ENCODE measurements at places on chromosomes 7 and 10.

DNA sequence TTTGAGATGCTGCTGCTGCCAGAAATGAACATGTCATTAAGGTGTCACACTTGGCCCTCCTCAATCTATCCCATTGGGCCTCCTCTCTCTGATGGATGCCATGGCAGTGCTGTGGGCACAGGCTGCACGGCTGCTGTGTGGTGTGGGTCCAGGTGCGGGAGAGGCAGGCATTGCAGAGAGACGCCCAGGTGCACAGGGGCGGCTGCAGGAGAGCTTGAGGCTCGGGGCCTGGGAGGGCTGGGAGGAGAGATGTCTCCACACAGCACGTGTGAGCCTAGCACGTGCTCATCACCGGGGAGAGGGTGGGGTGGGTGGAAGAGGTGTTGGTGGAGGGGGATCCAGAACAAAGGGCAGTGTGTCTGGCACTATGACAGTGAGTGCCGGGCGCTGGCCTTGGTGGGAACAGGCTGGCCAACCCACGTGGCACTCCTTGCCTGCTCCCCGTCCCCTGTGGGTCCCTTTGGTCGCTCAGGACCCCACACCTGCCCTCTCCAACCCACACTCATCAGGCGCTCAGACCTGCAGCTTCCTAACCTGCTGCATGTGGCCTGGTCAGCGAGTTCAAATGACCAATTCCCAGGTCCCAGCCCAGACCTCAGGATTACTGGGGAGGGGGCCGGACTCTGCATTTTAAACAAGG, 39.9 kb upstream of the BNIP3 start:
- no peak for DNase-seq

- no peak for DNase-seq
Observed at GRCh38 chr10:38054361-38054797, 39.8 kb upstream of the ZNF37A start.

DNA sequence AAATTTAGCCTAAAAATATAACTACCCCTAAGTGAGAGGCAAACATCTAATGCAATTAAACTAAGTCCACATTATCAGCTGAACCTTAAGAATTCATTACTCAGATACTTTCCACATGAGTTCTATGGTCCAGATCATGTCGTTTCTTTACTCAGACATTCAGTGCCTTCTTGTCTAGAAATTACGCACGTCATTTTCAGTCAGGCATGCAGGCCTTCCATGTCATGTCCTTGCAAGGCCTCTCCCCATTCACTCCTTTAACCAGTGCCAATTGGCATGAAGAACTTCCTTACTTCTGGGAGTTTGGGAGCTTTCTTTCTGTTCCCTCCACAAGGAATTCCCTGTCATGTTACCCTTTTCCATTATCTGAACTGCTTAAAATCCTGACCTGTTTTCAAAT, 118.8 kb downstream of the NRP1 start:
- DNase-seq: no peak

DNA sequence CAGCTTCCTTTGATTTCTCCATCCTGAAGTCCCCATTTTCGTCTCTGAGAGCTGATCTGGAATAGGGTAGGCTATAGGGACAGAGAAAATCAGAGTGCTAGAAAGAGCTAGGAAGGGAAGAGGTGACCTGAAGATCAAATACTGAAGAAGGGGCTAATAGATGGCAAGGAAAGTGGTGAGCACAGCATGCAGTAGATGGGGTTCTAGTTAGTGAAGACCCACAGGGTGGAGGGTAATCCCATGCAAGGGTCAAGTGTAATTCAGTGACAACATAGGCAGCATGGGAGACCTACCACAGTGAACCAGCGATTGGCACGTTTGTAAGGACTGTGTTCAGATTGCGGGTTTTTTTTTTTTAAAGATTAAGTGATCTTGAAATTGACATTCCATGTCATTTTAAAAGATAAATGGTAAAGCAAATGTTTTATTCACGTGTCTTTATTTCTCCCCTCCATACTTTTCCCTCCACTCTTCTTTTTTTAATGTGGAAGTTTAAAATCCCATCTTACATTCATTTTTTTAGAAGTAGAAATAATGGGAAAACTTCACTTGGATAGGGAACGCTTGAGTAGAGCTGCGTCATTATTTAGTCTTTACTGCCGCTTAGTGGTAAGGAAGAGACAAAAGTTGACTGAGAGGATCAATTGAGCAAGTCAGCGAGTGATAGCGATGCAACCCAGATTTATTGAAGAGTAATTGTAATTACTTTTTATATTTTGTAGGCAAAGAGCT, 21.0 kb upstream of the ABI1 start:
- peak; percentile 6 for DNase-seq

DNA sequence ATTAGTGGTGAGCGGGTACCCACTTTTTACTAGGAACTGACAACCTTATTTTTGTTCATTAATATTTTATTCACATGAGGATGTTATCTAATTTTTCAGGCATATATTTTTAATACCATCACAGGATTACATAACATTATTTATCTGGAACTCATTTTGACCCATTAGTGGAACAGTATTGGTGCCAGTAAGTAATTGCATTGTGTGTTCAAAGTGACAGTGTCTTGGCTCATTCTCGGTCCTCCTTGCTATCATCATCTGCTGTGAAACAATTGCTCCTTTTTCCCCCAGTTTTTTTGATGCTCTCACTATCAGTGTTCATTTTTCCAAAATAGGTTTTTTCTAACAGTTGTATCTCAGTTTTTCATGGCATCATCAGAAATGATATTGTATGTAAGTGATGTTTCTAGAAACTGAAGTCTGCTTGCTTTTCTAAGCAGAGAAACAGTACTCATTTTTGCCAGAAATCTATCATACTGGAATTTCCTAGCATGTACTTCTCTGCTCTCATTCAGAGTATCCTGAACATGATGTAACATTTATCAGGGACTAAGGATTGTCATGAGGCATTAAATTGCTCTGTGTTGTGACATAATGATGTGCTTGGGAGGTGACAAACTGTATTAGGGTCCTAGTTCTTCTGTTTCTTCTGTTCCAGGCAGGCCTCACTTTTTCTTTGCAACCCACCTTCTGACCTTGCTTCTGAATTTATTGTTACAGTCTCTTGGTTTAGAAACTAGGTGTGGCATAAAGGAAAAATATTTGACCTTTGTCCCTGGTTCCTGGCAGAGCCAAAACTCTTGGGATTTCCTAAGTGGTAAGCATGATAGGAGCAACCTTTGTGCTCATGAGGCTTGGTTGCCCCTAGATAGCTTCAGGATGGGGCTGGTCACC, 4.2 kb downstream of the NUB1 start:
- DNase-seq: no peak

GRCh38 chr10:12707461-12708185, 293.9 kb downstream of the CCDC3 start:
- no peak for DNase-seq

- DNase-seq: no peak
Observed at GRCh38 chr10:84519235-84519634, 190.8 kb downstream of the CCSER2 start.

DNA sequence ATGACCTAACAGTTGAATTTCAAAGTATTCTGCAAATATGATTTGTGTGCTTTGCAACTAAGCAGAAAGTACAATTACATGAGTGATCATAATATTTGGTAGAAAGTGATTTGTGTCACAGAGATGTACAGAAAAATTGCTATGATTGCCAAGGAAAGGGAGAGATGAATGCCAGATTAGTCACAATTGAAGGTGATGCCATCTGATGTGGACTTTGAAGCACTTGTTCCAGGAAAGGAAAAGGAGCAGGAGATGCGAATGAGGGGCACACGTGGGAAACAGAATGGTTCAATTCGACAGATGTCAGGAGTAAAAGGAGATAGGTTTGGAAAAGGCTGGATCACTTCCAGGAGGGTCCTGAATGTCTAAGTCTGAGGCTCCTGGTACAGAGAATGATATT, 153.1 kb upstream of the LAMB4 start:
- DNase-seq: no peak

GRCh38 chr7:41319581-41319980, 383.3 kb downstream of the INHBA start:
- DNase-seq: no peak

- no peak for DNase-seq
Observed at GRCh38 chr7:76086070-76086469, 38.2 kb downstream of the MDH2 start.

DNA sequence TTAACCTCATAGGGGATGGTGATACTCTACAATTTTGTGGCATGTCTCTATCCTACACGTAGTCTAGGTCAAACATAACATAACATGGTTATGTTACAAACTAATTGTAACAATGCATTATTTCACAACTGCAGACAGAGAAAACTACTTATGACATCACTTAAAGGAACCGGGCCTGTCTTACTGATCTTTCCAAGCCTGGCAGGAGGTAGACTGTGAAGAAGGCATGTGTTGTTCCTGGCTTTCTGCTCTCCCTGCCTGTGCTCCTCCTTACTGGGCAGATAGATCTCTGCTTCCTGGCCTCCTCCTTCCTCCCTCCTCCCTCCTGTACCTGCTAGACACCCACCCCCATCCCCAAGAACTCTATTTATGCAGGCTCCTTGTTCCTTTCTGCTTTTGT, 5.4 kb downstream of the CACNB2 start:
- no peak for DNase-seq

DNA sequence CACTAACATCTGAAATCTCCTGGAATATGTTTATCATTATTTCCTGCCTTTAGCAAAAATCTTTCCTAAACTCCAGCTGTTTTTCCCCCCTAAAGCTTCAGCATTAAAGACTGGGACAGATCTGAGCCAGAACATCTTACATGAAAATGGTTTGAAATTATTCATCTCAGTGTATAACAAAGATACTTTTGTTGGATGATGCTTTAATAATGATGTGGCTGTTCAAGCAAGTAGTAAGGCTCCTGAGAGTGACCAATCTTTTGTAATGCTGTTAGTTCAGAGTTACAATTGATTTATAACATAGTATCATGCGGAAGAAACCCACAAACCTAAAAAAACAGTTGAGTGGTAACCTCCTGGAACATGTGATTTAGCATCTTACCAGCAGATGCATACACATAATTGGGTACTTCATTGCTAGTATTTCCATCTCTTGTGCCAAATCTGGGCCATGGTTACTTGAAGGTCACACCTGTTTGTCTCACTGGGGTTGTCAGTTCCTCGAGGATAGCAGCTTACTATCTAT, 1.5 kb downstream of the BZW2 start:
- peak; percentile 36 for DNase-seq

GRCh38 chr10:127243490-127244272, 47.3 kb upstream of the INSYN2A start:
- peak; percentile 2 for DNase-seq

GRCh38 chr10:129586898-129587443, 119.9 kb downstream of the MGMT start:
- DNase-seq: no peak

DNA sequence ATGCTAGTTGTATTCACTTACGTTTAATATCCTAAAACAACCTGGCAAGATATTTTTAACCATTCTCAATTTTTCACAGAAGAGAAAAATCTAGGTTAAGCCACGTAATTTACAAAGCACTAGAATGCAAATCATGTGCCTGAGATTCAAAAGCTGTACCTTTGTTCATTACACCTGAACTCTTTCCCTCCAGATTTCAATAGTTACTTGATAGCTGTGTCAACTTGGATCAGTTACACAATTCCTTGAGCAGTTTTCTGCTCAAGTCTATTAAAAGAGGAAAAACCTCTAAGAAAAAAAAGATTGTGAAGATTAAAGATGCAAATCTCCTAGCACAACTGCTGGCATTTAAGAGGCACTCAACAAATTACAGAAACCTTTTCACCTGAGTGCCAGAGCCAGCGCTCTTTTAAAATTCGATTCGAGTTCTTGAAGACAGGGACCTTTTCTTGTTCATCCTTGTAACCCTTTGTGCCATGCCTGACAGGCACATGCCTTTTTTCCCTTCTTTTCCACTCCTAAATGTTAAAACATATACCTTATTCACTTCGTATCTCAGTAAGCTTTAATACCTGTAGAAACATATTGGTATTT, 886 bp downstream of the NSUN6 start:
- DNase-seq: no peak

GRCh38 chr10:65950075-65950474, 975.8 kb upstream of the LRRTM3 start:
- DNase-seq: no peak

GRCh38 chr10:125881192-125881591, at the start of gene DHX32:
DHX32 (minus strand) TSS chr10:125881292; CDS start chr10:125880824, 468 bp downstream.
- no peak for DNase-seq

DNA sequence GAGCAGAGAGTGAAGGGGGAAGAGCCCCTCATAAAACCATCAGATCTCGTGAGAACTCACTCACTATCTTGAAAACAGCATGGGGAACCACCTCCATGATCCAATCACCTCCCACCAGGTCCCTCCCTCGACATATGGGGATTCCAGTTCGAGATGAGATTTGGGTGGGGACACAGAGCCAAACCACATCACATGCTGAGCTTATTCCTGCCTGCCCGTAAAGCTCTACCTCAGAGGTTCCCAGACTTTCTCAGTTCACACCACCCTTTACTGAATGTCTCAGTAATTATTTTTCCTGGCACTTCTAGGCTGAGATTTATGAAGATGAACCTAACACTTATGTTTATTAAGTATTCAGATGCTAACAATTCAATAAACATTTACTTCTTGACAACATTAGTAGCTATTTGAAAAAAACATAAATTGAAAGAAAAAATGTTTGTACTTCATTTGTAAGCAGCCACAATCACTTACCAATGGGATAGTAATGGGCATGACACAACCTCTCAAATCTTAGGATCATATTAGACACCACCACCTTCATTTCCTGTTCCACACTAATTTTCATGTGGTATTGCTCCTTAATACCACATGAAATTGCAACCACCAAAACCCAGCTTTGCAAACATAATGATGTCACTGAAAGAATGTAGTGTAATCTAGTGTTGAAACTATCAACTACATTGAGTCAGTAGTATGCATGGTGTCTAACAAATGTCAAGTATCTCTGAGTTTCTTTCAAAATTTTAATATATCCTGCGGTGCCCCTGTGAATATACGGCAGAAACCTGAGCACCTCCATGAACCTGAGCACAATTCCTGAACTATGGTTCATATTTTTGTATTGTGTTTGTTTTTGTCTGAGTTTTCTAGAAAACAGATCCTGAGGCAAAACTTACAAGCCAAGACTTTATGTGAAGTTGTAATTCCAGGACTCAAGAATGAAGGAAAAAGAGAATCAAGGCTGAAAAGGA, 4.5 kb upstream of the DGKI start:
- DNase-seq: no peak

DNA sequence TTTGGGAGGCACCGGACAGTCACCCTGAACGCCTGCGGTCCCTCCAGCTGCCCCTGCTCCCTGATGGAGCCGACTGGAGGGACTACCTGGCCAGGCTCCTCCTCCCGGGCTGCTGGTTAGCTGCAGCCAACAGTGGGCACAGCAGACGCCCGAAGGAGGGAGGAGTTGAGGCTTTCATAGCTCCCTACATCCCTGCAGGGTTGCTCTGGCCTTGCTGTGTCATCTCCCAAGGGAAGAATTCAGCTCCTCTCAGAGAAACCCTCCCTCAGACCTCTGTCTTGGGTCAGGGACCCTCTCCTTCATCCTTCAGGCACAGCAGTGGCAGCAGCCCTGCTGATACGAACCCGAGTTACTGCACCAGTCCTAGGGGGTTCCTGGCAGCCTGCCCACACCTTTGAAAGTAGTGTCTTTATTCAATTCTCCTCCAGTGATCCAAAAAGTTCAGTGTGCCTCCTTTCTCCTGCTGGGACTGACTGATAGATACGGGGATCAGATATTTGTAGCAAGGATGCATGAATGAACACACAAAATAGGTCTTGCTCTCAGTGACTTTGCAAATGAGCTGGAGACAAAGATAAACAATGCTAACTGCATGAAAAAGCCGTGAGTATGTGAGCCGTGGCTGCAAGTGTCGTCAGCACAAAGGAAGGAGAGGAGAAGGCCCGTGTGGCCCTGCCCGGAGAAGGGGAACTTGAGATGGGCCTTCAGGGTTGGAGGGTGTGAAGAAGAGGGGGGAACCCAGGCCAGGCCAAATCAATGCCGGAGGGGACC, 136.6 kb downstream of the PRKAG2 start:
- DNase-seq: peak; percentile 57

Measured in NCI-H526 treated with DMSO at 0.1 percent for 48 hours (cell line).